ENCODE measurements at places on chromosomes 5 and 9.

DNA sequence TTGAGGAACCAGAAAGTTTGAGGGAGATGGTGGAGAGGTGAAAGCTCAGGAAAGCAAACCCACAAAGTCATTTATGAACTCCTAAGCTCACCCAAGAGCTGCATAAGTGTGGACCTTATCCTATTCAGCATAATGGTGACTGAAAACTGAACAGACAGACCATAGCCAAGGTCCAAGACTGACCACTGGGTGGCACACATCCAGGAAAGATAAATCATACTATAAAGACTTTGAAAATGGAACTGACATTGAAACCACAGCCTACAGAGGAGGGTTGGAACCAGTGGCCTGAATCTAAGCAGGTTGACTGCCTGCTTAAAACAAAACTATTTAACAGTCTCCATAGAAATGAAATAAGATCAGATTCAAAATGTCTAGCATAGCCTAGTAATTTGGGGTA lies 121.0 kb upstream of the RGS7BP start:
- no peaks in the 10 kb centered on the region for H3K36me3 ChIP-seq
- H3K27ac ChIP-seq, result no peak overlapping the region
- H3K4me3 ChIP-seq, result no peak overlapping the region
- no peaks in the 10 kb centered on the region for H3K4me1 ChIP-seq
- H3K27me3 ChIP-seq, result no peaks in the 10 kb centered on the region

- no peaks in the 10 kb centered on the region for H3K27me3 ChIP-seq
- no peak for DNase-seq
- no peak overlapping the region for H3K4me3 ChIP-seq
- H3K36me3 ChIP-seq, result no peaks in the 10 kb centered on the region
Measured at GRCh38 chr5:175021841-175022625, 297.7 kb downstream of the MSX2 start.

DNA sequence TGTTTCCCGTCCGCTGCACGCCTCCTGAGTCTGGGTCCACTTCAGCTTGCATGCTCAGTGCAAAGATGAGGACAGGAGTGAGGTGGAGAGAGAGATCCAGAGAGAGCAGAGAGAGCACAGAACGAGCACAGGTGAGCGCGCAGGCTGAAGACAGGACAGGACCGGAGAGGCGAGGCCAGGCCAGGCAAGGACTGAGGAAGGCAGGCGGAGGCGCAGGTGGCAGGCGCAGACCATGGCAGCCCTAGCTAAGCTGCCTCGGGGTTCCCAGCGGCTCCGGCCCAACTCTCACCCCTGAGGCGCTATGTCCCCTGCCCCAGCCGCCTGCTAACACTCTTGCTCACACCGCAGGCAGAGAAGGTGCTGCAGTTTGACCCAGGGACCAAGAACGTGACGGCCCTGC lies 9.7 kb downstream of the GRIN1 start:
- no peaks in the 10 kb centered on the region for H3K4me1 ChIP-seq
- no peak overlapping the region for H3K27ac ChIP-seq
- H3K4me3 ChIP-seq, result no peak overlapping the region
- no peak for DNase-seq
- no peaks in the 10 kb centered on the region for H3K27me3 ChIP-seq

DNA sequence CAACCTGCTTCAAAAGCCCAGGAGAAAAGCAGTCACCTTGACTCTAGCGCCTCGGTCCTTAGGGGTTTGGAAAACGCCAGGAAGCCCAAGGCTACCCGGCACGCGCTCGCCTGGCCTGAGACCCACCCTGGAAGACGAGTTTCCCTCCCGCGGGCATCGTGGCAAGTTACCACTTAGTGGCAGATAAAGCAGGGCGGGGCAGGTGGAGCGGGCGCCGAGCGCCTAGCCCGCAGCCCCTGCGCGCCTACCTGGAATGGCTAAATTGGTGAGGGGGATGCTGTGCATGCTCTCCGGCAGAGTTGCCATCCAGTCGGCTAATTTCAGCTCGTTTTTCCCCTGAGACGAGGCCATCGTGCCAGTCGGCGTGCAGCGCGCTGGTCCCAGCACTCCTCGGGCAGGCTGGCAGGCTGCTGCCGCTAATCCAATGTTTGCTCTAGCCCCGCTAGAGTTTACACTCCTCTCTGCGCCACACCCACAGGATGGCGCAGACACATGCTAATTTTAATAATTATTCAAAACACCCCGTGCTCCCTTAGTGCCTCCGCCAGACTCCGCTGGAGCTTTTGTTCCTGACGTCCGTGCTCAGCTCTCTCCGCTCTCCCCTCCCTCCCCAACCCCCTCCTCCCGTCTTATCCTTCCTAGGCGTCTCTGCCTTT lies at the start of gene PLCXD3:
Gene PLCXD3 (minus strand): TSS at position 426 of the 656 bp plus-strand sequence. CDS start 75 bp downstream, at position 351.
- DNase-seq, result no peak
- H3K36me3 ChIP-seq, result no peaks in the 10 kb centered on the region
- H3K4me1 ChIP-seq, result no peaks in the 10 kb centered on the region

DNA sequence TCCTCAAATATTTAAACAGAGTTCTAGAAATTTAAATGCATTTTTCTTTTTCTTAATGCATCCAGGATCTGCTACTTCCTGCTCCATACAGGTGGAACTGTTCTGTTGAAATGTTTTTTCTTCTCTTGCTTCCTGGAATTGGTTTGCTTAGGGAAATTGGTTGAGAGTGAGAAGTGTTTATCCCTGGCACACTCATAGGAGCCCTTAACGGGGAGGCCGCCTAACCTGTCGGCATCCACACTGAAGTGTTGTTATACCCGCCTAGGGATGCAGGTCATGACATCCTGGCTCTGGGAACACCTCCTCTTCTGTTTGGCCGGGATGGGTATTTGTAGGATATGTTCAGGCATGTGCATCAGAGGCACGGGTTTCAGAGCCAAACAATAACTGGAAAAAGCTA lies 239.7 kb downstream of the GADD45G start:
- no peak overlapping the region for H3K27ac ChIP-seq
- H3K4me3 ChIP-seq, result no peak overlapping the region
- H3K36me3 ChIP-seq, result no peaks in the 10 kb centered on the region
- no peaks in the 10 kb centered on the region for H3K27me3 ChIP-seq
- no peak for DNase-seq

DNA sequence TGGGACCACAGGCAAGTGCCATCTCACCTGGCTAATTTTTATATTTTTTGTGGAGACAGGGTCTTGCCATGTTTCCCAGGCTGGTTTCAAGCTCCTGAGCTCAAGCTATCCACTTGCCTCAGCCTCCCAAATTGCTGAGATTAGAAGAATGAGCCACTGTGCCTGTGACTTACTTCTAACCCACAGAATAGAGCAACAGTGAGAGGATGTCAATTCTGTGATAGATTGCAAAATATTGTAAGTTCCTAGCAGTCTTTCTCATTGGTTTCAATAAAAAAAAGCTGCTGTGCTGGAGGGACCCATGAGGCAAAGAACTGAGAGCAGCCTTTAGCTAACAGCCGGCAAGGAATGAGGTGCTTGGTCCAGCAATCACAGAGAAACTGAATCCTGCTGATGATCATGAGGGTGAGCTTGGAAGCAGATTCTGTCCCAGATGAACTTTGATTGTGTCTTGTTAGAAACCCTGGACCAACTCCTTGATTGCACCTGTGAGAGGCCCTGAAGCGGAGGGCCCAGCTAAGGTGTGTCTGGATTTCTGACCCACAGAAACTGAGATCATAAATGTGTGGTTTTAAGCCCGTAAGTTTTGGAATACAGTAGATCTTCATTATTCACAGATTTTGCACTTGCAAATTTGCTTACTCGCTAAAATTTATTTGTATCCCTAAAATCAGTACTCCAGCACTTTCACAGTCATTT lies 149.7 kb downstream of the GCNT1 start:
- H3K4me1 ChIP-seq, result no peaks in the 10 kb centered on the region
- H3K4me3 ChIP-seq, result no peak overlapping the region

DNA sequence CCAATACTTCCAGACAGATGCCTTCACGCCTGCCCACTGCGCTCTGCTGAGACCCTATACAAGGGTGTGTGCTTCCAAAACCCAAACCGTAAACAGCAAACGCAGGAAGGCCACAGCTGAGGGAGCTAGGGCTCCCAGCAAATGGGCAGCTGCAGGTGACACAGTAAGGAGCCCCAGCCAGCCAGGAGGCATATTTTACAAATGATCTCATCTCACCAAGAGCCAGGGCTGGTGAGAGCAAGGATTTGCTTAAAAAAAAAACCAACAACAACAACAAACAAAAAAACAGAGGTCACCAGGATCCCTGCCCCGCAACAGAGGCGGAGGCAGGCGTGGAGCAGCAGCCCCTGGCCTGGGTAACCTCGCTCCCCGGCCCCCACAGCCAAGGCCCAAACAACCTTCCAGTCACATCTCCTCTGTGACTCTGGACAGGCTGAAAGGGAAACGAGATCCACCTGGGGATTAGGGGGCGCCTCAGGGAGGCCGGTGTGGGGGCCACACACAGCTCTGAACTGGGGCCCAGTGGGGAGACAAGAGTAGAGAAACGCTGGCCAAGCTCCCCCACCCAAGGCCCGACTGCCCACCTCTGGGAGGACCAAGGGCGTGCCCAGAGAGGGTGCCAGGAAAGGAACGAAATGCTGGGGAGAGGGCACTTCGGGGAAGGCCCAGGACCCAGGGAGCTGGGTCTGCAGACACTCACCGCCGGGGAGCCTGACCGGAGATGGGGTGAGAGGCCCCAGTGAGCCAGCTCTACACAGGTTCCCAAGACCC lies 3.3 kb downstream of the NACC2 start:
- no peaks in the 10 kb centered on the region for H3K36me3 ChIP-seq
- H3K4me1 ChIP-seq, result peaks cover 7% of the 10 kb centered on the region
- H3K4me3 ChIP-seq, result no peak overlapping the region
- H3K27me3 ChIP-seq, result peaks cover 10% of the 10 kb centered on the region
- H3K27ac ChIP-seq, result no peak overlapping the region

DNA sequence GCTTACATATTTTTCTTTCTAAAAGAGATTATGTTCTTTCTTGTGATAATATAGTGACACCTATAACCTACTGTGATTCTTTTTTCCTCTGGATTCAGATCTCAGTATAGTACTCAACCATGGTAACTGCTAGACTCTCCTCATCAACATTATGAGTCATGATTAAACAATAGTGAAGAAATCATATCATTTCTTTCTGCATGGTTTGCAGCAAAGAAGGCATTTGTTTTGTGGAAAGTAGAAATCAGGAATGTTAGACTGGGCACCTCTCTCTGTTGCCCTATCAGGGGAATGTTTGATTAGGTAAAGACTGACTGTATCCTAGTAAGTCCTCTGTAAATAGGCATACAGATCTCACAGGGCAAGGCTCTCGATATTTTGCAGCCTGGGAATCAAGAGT lies 25.6 kb upstream of the SMC2 start:
- no peaks in the 10 kb centered on the region for H3K4me1 ChIP-seq
- no peak overlapping the region for H3K27ac ChIP-seq
- no peak for DNase-seq
- H3K36me3 ChIP-seq, result no peaks in the 10 kb centered on the region
- H3K4me3 ChIP-seq, result no peak overlapping the region
- H3K27me3 ChIP-seq, result no peaks in the 10 kb centered on the region

All from DND-41 (cell line).